Mesenteric fat pad (tissue), 1 donor: ENCODE measurements at places on chromosomes 7 and 10.

- no peak for DNase-seq
Measured at GRCh38 chr7:120793213-120793936, 64.6 kb downstream of the TSPAN12 start.

DNA sequence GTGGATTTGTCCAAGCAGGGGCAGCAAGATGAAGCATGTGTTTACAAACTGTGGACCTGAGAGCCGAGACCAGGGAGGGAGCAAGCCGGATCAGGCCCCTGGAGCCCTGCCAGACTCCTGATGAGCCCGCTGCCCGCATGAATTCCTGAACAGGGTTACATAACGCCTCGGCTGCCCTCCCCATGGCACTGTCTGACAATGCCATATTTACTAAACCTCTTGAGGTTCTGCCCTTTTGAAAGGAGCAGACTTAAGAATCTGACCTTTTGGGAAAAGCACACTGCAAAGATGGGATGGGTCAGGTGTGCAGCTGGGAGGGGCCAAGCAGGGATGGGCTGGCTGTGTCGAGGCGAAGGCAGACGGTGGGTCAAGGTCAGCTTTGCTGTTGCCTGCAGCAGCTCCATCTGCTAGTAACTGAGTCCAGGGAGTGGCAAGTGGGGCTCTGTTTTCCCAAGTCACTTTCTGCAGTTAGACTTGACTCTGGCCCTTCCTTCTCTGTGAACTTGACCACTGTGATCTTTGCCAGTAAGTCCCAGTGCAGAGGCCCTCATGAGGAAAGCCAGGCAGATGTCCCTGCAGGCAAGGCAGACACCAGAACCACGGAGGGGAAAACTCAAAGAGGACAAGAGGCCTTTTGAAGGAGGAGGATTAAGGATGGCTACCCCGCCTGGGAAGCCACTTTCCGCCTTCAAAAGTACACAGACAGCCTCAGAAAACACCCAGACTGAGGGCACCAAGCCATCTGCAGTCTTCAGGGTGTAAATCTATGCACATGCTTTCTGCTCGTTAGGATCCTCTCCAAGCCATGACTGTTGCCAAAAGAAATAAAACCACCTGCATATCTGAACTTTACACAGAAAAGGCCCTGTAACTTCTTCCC, 175.8 kb downstream of the TNS3 start:
- DNase-seq = peak; percentile 80

DNA sequence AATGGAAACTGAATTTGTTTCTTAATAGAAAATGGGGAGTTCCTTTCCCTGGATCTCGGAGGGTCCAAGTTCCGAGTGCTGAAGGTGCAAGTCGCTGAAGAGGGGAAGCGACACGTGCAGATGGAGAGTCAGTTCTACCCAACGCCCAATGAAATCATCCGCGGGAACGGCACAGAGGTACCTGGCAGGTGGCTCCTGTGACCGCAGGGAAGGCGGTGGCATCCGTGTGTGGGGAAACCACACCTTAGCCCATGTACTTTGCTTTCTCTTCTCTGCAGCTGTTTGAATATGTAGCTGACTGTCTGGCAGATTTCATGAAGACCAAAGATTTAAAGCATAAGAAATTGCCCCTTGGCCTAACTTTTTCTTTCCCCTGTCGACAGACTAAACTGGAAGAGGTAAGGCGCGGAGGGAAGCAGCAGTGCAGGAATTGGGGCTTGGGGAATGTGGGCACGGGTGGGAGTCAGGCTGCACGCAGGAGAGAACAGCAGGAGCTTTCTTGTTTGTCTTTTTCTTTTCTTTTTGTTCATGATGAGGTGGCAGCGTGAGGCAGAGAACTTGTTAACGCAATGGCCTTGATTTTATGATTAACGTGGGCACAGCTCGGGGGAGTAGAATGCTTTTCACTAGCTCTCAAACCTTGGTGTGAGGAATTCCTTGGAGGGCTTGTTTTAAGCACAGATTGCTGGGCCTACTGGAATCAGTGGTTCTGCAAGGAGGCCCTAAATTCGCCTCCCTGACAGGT, 12.8 kb downstream of the HKDC1 start:
- no peak for DNase-seq

DNA sequence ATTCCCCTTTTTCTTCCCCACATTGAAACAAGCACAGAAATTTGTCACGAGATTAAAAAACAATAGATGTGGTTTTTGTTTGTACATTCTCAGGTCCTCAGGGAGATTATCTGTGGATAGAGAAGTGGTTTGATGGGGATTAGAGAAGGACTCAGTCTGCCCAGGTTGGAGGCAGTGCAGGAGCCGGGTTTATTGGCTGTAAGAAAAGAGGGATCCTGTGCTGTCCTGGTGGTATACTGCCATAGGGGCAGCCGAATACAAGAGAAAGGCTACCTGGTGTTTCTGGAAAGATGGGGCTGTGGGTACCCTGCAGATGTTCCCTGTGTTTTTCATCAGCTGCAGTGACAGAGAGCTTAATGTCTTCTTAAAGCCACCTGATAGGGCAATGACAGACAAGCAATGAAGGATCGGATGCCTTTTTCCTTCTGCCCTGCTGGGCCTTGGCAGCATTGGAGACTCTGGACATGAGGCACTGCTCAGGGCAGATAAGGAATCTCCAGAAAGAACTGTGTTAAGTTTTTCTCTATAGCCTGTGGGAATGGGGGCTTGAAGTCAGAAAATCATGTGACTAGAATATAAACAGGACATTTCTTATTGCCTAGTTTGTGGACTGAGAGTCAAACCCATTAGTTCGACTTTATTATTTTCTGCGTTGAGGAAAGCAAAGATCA, 18.1 kb upstream of the GPR141 start:
- no peak for DNase-seq

DNA sequence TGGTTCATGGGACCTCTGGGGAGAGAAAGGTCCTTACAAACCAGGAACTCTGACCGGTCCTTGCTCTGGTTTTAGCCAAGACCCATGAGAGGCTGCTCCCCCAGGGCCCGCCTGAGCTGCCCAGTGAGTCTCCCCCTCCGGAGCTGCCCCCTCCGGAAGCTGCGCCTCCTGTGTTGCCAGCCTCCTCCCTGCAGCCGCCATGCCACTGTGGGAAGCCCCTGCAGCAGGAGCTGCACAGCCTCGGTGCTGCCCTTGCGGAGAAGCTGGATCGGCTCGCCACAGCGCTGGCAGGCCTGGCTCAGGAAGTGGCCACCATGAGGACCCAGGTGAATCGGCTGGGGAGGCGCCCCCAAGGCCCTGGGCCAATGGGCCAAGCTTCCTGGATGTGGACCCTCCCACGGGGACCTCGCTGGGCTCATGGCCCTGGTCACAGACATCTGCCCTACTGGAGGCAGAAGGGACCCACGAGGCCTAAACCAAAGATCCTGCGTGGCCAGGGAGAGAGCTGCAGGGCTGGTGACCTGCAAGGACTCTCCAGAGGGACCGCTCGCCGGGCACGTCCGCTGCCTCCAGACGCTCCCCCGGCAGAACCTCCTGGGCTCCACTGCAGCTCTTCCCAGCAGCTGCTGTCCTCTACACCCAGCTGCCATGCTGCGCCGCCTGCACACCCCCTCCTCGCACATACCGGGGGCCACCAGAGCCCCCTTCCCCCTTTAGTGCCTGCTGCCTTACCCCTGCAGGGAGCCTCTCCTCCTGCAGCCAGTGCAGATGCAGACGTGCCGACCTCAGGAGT, 40.1 kb downstream of the ZNF467 start:
- peak; percentile 83 for DNase-seq

GRCh38 chr7:109898-110556, 82.3 kb upstream of the FAM20C start:
- DNase-seq = no peak

GRCh38 chr7:13047061-13047460, 359.6 kb downstream of the ARL4A start:
- no peak for DNase-seq

GRCh38 chr7:80257756-80258155, 123.1 kb downstream of the GNAI1 start:
- no peak for DNase-seq

- no peak for DNase-seq
Measured at GRCh38 chr7:79876848-79877252, 257.8 kb upstream of the GNAI1 start.

DNA sequence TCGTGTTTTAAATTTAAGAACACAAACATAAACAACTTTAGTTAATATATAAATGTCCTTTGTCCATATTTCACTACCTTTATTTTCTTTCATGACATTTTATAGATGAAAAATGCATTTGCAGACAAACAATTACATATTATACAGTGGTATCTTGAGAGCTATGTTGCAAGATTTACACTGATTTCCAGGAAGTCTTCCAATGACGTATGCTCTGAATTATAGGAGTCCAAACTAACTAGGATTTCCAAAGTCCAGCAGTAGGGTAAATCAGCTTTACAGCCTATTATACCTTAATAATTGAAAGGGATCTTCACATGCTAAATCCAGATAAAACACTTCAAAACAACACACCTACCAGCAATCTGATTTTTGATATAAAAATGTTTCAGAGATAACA, 69.4 kb downstream of the HYCC1 start:
- DNase-seq = no peak

DNA sequence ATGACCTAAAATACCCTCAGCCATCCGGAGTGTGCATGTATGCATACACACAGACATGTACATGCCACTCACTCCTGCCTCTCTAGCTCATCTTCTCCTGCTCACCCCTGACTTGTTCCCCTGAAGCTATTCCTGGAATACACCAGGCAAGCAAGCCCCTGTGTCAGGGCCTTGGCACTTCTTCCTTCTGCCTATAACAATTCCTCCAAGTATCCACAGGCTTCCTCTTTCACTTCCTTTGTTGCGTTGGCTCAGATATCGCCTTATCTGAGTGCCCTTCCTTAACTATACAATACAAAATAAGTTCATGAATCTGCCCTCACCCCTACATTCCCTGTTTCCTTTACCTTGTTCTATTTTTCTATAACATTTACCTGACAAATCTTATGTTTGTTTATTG, 88.8 kb downstream of the NOD1 start:
- no peak for DNase-seq

GRCh38 chr10:33720161-33720560, 385.7 kb upstream of the NRP1 start:
- no peak for DNase-seq

GRCh38 chr10:74856940-74857339, 30.5 kb downstream of the KAT6B start:
- no peak for DNase-seq

DNA sequence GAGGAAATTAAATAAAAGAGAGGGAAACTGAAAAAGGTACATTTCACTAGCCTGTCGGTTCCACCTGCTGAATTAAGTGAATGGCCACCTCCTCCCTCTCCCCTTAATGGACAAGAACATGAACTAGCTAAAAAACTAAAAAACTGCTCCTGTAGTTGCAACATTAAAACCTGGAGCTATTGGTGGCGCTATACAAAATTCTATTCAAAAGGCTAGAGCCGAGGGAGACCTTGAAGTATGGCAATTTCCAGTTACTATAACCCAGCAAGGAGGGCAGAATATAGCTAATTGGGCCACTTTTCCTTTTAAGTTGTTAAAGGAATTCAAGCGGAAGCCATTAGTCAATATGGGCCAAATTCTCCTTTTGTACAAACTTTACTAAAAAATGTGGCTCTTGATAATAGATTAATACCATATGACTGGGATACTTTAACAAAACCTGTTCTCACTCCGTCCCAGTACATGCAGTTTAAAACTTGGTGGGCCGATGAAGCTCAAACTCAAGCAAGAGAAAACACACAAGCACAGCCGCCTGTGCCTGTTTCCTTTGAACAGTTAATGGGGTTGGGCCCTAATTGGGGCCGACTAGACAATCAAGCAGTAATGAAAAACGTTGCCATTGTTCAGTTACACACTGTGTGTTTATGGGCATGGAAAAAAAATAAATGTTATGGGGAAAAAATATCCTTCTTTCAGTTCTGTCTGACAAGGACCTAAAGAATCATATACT, 6.5 kb upstream of the CHST3 start:
- DNase-seq = no peak

DNA sequence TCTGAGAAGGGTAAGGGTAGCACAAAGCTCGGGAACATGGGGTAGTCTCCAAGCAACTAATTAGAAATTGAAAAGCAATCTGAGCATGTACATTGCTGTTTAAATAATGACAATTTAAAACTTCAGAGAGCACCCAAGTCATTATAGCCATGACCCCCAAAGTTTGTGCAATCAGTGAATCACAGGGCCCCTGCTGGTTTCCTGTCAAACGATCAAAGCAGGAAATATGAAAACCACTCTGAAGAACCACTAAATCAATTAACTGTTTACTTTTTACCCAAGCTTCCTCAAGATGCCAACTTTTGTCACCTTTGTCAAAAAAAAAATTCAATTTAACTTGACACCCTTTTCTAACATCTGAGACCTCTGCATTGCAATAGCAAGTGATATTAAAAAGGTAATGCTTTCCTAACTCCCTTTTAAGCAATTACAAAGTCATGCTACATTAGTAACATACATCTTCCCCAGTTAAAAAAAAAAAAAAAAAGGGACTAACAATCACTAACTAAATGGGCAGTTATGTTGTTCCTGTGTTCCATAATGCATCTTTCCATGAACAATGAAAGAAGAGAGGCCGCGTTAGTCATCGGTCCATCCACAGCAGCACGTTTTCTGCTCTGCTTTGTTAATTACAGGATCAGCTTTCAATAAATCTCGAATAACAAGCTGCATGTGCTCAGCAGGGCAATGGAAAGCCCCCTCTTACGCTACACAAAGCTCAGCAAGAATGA, 80.6 kb downstream of the ETV1 start:
- no peak for DNase-seq

- DNase-seq = no peak
Measured at GRCh38 chr10:92284112-92284704, 6.7 kb downstream of the CPEB3 start.

DNA sequence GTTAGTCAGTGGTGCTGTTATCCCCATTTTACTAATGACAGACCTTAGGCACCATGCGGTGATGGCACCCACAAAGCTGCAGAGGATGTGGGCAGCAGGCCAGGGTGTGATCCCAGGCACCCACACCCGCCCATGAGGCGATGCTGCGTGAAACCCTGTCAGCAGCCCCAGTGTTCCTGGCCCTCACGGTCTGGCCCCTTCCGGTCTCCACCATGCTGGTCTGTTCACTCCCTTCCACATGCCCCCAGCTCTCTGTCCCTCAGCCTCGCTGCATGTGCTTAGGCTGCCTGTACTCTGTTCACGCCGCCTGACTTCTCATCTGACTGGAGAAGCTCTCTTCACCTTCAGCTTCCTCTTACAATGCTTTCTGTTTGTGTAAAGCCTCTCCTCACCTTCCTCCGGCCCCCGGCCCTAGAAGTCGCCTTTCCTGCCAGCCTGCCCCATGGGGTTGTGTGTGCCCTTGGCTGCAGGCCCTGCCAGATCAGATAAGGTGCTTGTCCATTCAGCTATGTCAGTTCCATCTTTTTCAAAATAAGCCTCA, 17.6 kb upstream of the ORAI2 start:
- no peak for DNase-seq

DNA sequence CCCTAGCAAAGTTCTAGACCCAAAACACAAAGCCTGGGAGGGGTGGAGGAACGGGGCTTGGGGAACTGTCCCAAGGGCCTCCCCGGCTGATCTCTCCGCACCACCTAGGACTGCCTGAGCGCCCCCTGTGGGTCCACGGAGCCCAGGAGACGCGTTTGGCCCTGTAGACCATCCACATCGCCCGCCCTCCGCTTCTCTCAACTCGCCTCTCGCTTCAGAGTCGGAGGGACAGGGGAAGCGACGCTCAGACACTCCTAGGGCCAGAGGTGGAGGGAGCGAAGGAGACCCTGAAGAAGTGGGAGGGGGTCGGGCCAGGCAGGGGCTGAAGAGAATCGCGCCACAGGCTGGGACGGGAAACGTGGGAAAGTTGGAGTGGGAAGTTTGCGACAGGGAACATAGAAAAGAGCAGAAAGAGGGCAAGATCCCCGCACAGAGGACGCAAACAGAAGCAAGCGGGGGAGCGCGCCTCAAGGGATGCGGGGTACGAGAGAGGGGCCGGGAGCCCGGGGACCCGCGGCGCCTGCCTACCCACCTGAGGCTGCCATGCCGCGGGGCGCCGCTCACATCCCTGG, 378 bp downstream of the PIK3AP1 start:
- no peak for DNase-seq
